Hepatocyte (in vitro differentiated cells): ENCODE measurements at places on chromosomes 5 and 9. TPM values are rescaled to one million over a fixed set of nuclear protein-coding genes. Genes with fewer than 3 reads are reported as not detected.

The EXD3 gene
- polyA plus RNA-seq: 21.6 and 24.9 TPM in 2 replicates

The LEAP2 gene
- 30.5 and 36.3 TPM in 2 replicates for polyA plus RNA-seq

The TGFBR1 gene
- polyA plus RNA-seq: 31.5 and 41.7 TPM in 2 replicates

The EPB41L4A gene
- 9.5 and 10.2 TPM in 2 replicates for polyA plus RNA-seq

The TLR4 gene
- polyA plus RNA-seq: 0.33 and 0.90 TPM in 2 replicates

The PCDHB2 gene
- 27.3 and 29.4 TPM in 2 replicates for polyA plus RNA-seq

The SUSD3 gene
- 13.5 and 17.3 TPM in 2 replicates for polyA plus RNA-seq

The PHF24 gene
- polyA plus RNA-seq: 0.06 and 0.11 TPM in 2 replicates

The FBXW2 gene
- polyA plus RNA-seq: 30.1 and 34.6 TPM in 2 replicates

The DIPK1B gene
- 39.4 and 47.3 TPM in 2 replicates for polyA plus RNA-seq

The MSX2 gene
- polyA plus RNA-seq: 28.4 and 31.5 TPM in 2 replicates

The PCSK1 gene
- polyA plus RNA-seq: 0.08 TPM in 1 of 2 replicates, not detected in the other

The IFNA2 gene
- polyA plus RNA-seq: not detected in 2 replicates

The FOXE1 gene
- polyA plus RNA-seq: 0.99 and 3.7 TPM in 2 replicates

The ST8SIA4 gene
- polyA plus RNA-seq: 1.8 and 3.1 TPM in 2 replicates
